ENCODE measurements at places on chromosomes 12 and 14.

GRCh38 chr14:24042746-24043145, 9.1 kb upstream of the CARMIL3 start:
- H3K4me3 ChIP-seq, result no peak overlapping the region
- no peak for DNase-seq
- H3K27me3 ChIP-seq, result no peaks in the 10 kb centered on the region

- no peak for DNase-seq
- H3K27ac ChIP-seq, result no peak overlapping the region
- H3K4me3 ChIP-seq, result no peak overlapping the region
- peaks cover 6% of the 10 kb centered on the region for H3K27me3 ChIP-seq
Measured at GRCh38 chr14:72419226-72419775, 474.6 kb downstream of the DPF3 start.

DNA sequence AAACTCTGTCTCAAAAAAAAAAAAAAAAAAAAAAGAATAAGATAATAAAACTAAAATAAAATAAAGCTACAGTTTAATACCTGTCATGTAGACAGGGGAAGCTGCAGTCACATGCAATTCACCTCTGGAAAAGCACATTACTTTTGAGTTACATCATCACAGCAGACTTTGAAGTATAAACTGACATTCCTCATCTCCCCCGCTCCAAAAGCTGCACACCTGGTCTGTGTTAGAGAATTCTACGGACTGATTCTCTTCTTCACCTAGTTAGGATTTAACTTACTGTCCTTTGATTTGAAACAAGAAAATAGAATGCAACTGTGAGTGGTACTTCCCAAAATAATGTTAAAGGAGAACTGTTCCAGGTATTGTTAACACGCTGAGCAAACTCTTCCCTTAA, 25.1 kb downstream of the SPPL3 start:
- H3K27me3 ChIP-seq, result no peaks in the 10 kb centered on the region
- peaks cover 12% of the 10 kb centered on the region for H3K4me1 ChIP-seq
- peak overlapping the region; percentile 65 for H3K27ac ChIP-seq
- no peak for DNase-seq
- H3K4me3 ChIP-seq, result no peak overlapping the region

DNA sequence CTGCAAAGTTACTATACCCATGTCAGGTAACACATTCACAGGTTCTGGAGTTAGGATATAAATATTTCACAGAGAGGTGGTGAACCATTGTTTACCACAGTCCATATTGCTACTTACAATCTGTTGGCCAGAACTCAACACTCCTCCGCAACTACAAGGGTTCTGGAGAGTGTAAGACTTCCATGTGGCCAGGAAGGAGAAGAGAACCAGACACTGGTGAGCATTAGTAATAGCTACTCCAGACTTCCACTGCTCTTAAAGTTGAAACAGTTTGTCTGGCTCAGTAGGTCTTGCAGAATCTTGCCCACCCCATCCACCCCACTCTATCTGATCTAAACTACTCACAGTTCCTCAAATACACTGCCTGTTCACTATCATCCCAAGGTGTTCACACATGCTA, 369.6 kb downstream of the DUSP6 start:
- H3K4me3 ChIP-seq, result no peak overlapping the region
- H3K27me3 ChIP-seq, result peaks cover 11% of the 10 kb centered on the region
- no peak for DNase-seq
- no peaks in the 10 kb centered on the region for H3K36me3 ChIP-seq
- H3K27ac ChIP-seq, result no peak overlapping the region

DNA sequence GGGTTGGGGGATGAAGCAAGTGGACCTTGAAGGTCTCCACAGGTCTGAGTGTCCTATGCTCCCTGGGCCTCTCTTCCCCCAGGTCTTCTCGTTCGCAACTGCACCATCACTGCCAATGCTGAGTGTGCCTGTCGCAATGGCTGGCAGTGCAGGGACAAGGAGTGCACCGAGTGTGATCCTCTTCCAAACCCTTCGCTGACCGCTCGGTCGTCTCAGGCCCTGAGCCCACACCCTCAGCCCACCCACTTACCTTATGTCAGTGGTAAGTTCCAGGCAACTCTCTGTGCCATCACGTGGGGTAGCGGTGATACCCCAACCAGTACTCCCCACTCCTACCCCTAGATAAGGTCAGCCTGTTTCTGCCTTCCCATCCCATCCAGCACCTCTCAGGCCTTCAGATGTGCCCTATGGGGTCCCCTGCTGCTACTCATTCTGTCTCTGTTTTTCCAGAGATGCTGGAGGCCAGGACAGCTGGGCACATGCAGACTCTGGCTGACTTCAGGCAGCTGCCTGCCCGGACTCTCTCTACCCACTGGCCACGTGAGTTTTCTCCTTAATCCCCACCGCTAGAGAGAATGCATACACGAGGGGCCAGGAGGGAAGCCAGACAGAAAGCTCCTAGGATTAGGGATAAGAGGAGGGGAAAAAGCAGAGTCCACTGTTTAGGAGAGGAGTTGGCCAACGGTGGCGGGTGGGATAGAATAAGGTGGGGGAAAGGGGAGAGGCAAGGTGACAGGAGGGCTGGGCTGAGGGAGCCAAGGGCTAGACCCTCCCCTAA, 1.6 kb upstream of the TAPBPL start:
- H3K4me1 ChIP-seq, result peaks cover 24% of the 10 kb centered on the region
- H3K27me3 ChIP-seq, result no peaks in the 10 kb centered on the region
- H3K36me3 ChIP-seq, result peaks cover 3% of the 10 kb centered on the region

DNA sequence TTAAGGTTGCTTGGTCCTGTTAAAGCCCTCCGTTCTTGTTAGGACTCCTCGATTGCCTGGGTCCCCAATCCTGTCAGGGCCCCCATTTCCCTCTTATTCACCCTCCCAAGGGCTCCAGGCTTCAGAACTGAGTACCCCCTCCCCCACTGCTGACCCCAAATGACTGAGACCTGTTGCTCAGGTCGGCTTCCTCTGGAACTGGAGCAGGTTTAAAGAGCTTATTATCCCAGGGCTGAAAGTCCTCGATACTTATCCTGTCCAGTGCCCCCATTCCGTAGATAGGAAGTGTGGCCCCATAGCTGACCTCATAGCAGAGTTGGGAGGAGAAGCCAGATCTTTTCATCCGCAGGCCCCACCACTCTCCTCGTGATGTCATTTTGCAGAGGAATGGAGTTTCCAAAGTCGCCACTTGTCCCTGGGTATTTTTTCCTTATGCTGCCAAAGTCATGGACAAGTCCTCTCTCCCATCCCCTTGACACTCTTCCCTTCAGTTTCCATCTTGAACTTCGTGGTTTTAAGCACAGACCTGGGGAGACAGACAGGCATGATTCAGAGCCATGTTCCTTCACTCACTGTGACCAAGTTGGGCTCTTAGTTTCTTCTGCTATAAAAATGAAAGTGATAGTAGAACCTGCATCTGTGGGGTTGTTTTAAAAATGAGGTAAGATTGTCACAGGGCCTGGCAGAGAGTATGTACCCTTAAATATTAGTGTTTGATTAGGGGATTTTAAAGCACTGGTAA, 1.2 kb downstream of the USP30 start:
- peak overlapping the region; percentile 96 for H3K27ac ChIP-seq
- no peak for DNase-seq
- peak overlapping the region; percentile 96 for H3K4me3 ChIP-seq
- H3K4me1 ChIP-seq, result peaks cover 12% of the 10 kb centered on the region
- H3K36me3 ChIP-seq, result peaks cover 4% of the 10 kb centered on the region

GRCh38 chr14:103593577-103593976, 30.8 kb downstream of the COA8 start:
- DNase-seq, result no peak
- H3K4me1 ChIP-seq, result peaks cover 13% of the 10 kb centered on the region
- no peak overlapping the region for H3K27ac ChIP-seq
- H3K36me3 ChIP-seq, result peaks cover 6% of the 10 kb centered on the region
- H3K4me3 ChIP-seq, result no peak overlapping the region

DNA sequence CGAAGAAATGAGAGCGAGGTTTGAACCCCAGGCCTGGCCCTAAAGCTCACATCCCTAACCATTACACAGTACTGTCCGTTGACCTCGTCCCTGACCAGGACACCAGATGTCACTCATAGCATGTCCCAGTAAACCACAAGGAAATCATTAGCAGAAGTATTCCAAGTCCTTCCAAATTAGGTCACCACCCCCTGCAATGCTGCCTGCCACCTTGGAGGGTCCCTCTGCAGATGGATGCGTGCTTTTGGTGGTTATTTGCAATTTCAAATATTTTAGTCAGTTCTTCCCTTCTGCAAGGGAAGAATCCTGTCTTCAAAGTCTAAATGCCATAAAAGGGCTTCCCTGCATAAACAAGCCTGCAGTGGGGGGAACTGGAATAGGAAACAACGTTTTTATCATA, 71.3 kb downstream of the CLMN start:
- no peak overlapping the region for H3K27ac ChIP-seq
- H3K4me3 ChIP-seq, result no peak overlapping the region
- no peak for DNase-seq
- no peaks in the 10 kb centered on the region for H3K27me3 ChIP-seq
- peaks cover 39% of the 10 kb centered on the region for H3K4me1 ChIP-seq

- H3K36me3 ChIP-seq, result no peaks in the 10 kb centered on the region
- peaks cover 48% of the 10 kb centered on the region for H3K4me1 ChIP-seq
- no peaks in the 10 kb centered on the region for H3K27me3 ChIP-seq
- no peak for DNase-seq
- peak overlapping the region; percentile 67 for H3K4me3 ChIP-seq
Measured at GRCh38 chr14:77031759-77032490, 3.4 kb upstream of the IRF2BPL start.

GRCh38 chr12:33427071-33427470, 12.5 kb downstream of the SYT10 start:
- no peaks in the 10 kb centered on the region for H3K27me3 ChIP-seq
- no peaks in the 10 kb centered on the region for H3K36me3 ChIP-seq
- no peak for DNase-seq
- H3K4me1 ChIP-seq, result no peaks in the 10 kb centered on the region

DNA sequence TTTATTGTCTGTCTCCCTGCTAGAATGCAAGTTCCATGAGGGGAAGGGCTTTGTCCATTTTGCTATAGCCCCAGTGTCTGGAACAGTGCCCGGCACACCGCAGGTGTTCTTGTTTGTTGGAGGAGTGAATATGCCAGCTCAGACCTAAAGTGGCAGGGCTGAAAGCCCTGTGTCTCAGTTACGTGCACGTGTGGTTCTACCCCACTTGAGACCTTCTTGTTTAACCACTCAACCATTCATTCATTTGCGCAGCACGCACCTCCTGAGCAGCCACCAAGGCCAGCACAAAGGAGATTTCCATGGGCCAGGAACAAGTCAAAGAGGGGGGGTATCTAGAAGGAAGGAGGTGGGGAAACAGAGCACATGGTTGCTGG, 338.0 kb upstream of the FKBP4 start:
- no peaks in the 10 kb centered on the region for H3K4me1 ChIP-seq
- peaks cover 6% of the 10 kb centered on the region for H3K27me3 ChIP-seq
- no peak overlapping the region for H3K27ac ChIP-seq
- no peaks in the 10 kb centered on the region for H3K36me3 ChIP-seq

GRCh38 chr12:116480210-116480810, 78.9 kb upstream of the MAP1LC3B2 start:
- H3K4me3 ChIP-seq, result no peak overlapping the region
- H3K4me1 ChIP-seq, result no peaks in the 10 kb centered on the region
- H3K27ac ChIP-seq, result no peak overlapping the region
- no peak for DNase-seq
- peaks cover 4% of the 10 kb centered on the region for H3K36me3 ChIP-seq
- peaks cover 7% of the 10 kb centered on the region for H3K27me3 ChIP-seq

- H3K36me3 ChIP-seq, result peaks cover 3% of the 10 kb centered on the region
- H3K4me3 ChIP-seq, result no peak overlapping the region
- DNase-seq, result no peak
- H3K4me1 ChIP-seq, result peaks cover 3% of the 10 kb centered on the region
- peaks cover 11% of the 10 kb centered on the region for H3K27me3 ChIP-seq
Measured at GRCh38 chr12:39144613-39145061, 239.2 kb upstream of the CPNE8 start.

DNA sequence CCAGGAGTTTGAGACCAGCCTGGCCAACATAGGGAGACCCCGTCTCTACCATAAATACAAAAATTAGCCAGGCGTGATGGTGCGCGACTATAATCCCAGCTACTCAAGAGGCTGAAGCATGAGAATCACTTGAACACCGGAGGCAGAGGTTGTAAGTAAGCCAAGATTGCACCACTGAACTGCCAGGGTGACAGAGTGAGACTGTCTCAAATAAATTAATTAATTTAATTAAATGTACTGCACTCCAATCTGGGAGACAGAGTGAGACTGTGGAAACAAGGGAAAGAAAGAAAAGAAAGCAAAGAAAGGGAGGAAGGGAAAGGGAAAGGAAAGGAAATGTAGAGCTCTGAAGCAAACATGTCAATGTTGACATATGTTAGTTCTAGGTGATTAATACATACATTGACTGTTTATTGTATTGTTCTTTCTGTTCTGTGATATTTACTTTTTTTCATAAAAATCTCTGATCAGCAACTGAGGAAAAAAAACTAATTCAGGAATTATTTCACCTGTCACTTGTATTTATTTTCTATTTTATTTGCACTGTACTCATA, 99.6 kb downstream of the DENND5B start:
- peak overlapping the region; percentile 77 for H3K27ac ChIP-seq
- no peaks in the 10 kb centered on the region for H3K27me3 ChIP-seq
- H3K4me1 ChIP-seq, result peaks cover 14% of the 10 kb centered on the region
- no peak for DNase-seq
- H3K36me3 ChIP-seq, result peaks cover 16% of the 10 kb centered on the region
- no peak overlapping the region for H3K4me3 ChIP-seq

DNA sequence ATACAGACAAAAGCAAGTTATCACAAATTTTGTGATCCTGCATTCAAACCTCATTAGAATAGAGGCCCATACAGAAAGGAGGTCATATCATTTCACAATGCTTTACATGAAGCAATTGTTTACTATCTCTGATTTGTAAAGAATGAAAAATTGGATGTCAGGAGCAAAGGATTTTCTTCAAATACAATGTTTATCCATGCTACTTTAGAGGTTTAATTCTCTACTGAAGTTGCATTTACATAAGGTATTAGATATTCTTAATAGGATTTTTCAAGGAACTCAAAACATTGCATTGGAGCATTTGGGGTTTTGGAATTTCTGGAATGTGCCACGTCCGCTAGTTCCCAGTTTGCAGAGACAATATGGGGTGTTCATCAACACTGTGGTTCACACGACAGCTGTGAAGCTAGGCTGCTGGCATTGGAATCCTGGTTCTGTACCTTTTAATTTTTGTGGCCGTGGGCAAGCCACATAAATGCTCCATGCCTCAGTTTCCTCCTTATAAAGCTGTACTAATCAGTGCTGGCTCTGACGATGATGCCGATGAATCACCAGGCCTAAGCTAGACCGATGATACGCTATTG, 174.8 kb downstream of the APAF1 start:
- no peaks in the 10 kb centered on the region for H3K36me3 ChIP-seq
- no peak overlapping the region for H3K27ac ChIP-seq
- DNase-seq, result no peak
- no peaks in the 10 kb centered on the region for H3K27me3 ChIP-seq
- no peaks in the 10 kb centered on the region for H3K4me1 ChIP-seq

- no peak overlapping the region for H3K4me3 ChIP-seq
- H3K36me3 ChIP-seq, result peaks cover 11% of the 10 kb centered on the region
- no peaks in the 10 kb centered on the region for H3K27me3 ChIP-seq
- no peak for DNase-seq
- peak overlapping the region; percentile 42 for H3K27ac ChIP-seq
Measured at GRCh38 chr12:109963743-109964429, 32.3 kb downstream of the GIT2 start.
